ENCODE measurements at places on chromosomes 2 and 18.

DNA sequence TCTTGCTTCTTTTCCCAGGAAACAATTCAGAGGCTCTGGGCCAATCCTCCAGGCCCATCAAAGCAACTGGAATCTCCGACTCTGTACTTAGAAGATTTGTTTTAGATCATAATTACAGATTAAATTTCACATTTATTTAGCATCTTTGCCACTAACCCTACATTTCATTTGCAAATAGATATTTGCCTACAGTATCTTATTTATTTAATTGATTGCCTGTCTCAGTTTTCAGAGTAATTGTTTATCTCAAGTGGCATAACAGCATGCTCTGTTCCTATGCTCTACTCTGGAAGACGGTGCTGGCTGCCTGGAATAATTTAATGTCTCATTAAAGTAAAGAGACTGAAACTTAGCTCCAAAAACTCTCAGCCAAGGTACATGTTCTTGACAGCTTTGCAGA lies 213.4 kb downstream of the HNMT start:
- no peak for DNase-seq

- DNase-seq, result no peak
These were observed 301.7 kb downstream of the PHLPP1 start for GRCh38 chr18:63017076-63017475.

GRCh38 chr2:73855526-73855925 lies 26.8 kb downstream of the STAMBP start:
- no peak for DNase-seq

- peak; percentile 83 for DNase-seq
These were observed 41.7 kb downstream of the PTPRM start for GRCh38 chr18:7608781-7609201.

- DNase-seq, result no peak
These were observed 212.6 kb downstream of the ACKR3 start for GRCh38 chr2:236781933-236782816.

DNA sequence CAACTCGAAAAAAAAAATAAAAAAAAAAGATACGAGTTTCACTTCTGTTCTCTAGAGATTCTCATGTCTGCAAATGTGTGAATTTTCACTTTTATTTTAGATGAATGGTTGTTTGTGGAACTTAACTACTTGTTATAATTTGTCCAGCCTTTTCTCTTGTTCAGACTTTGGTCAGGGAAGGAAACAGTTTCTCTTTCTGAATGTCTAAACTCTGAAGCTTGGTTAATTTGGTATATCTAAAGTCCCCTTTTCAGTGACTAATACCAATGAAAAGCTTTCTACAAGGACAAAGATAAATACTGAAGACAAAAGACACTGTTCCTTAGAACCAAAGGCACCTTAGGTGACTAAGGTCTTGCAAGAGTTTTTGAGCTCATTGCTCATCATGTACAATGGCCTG lies 144.4 kb upstream of the PIEZO2 start:
- DNase-seq, result no peak

- DNase-seq, result no peak
These were observed 12.3 kb upstream of the DNAJB2 start for GRCh38 chr2:219266886-219267285.

DNA sequence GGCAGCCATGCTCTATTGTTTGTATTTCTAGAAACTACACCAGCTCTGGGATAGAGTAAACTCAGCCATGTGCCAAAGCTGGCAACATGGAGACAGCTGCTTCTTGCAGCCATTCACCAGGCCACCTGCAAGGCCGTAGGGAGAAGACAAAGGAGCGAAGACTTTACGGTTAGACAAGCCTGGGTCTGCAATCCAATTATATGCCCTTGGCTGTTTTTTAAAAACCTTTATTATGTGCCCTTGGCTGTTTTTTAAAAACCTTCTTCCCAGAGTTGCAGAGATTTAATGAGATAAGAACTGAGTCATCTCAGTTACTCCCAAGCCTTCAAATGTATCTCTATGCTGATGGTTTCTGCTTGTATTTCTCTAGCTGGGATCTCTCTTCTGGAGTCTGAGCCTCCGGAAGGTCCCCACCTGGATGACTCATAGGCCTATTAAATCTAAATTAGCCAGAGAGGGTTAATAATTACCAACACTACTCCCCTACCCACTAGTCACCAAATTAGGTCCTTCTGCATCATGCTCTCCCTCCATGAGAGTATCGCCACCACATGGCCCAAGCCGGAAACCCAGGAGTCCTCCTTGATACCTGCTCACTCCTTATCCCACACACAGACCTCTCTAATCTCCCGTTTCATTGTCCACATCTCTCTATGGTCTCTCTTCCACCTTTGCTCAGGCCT lies 17.5 kb upstream of the DPP4 start:
- no peak for DNase-seq

- DNase-seq, result no peak
These were observed 59.3 kb upstream of the ITM2C start for GRCh38 chr2:230805353-230806017.

DNA sequence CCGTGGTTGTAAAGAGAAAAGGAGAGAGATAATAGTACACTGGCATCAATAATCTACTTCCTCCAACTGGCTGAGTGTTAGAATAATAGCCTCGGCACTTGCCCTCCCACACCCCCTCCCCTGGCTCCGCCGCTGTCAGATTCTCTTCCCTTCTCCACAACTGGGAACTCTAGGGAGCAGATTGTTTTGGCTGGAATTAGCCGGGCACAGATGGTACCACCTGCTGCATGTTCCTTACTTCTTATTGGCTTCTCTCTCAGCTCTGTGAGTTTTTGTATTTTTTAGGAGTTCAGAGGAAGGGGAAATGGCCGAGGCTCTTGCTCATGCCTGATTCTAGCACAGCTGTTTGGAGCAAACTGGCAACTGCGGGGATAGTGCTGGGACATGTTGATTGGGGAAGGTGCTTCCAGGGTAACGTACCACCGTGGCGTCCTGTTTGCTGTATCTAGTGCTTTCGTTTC lies 140.0 kb downstream of the ZEB2 start:
- DNase-seq, result no peak

GRCh38 chr2:237298151-237299118 lies 115.5 kb downstream of the COL6A3 start:
- DNase-seq, result peak; percentile 95

GRCh38 chr18:48985161-48985560 lies 34.4 kb upstream of the SMAD7 start:
- no peak for DNase-seq

- DNase-seq, result peak; percentile 77
These were observed 150.6 kb downstream of the RTN4 start for GRCh38 chr2:54899576-54900200.

GRCh38 chr2:25062511-25062917 lies 20.6 kb downstream of the EFR3B start:
- DNase-seq, result no peak

DNA sequence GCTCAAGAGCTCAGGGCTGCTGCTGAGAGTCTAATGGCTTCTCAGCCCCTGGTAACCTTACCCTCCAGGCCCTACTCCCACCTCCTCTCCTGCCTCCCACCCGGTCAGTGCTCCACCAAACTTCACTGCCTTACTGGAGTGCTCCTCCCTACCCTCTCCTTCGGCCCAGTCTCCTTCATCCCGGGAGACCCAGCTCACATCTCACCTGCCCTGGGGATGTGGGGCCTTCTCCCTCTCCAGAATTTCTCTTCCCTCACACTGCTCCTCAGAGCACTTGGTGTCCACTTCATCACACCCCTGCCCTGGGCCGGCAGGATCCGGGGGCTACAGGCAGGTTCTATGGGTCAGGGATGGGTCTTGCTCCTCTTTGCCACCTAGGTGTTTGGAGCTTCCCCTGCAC lies 21.6 kb downstream of the PTPN18 start:
- DNase-seq, result no peak

GRCh38 chr2:19686439-19686838 lies 215.3 kb downstream of the TTC32 start:
- no peak for DNase-seq

DNA sequence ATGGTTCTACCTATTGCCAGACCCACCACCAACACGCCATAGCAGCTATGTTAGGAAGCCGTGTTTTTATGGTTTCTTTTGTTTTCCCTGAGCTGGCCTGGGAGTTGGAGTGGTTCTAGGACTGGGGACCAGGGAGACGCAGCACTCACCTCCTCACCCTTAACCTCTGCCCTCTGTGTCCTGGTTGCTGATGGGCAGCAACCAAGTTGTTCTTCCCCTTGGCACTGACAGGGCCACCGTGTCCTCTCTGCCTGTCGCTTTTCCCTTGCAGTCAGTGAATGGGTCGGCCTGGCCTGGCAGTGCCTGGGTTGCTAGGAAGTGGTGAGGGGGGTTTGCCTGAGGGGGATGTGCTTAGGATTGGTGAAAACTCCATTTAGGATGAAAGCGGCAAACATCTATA lies 197.1 kb upstream of the GATA6 start:
- DNase-seq, result no peak

Measured in AG10803 (cell line).